ENCODE measurements at places on chromosomes 16 and 17.

DNA sequence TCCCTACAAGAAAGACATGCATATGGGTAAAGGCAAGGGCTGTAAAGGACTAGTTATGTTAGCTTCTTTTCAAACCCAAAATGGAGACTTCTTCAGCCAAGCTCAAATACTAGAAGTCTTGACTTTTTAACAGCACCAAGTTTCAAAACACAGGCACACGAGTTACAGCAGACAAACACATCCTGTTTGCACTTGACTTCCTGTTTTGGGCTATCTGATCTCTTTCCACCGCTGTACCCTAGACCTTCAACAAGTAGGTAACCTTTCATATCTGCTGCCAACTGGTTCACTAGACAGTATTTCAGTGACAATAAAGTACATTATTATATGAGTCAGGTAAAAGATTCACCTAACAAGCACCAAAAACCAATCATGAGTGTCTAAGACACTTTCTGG is 12.3 kb downstream of the RFFL start:
- peak; percentile 11 for DNase-seq

DNA sequence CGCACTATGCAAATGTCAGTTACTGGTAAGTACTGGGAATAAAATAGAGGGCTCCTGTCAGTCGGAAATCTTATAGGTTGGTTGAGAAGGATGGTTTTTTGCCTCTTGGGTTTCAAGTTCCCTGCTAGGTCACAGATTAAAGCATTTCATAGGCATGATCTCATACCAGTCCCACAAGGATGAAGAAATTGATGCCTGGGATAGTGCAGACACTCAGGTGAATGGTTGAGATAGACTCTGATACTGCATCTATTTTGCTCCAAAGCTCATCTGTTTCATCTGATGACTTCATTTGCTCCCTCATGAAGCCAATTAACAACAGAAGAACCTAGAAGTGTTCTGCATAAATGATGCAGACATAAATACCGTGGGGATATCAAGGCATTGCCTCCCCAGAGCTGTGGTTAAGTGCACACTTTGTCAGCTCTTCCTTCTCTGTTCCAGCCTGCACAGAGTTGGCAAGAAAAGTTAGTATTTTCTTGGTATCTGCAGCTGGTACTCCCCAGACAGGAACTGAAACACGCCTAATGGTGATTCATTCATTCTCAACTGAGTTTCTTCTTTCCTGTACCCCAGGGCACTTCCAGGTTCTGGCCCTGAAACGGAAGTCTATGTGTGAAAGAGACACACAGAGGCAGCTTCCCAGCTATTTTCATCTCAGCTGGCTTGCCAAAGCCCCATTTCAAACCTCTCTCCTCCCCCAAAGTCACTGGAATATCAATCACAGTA is 418.3 kb upstream of the SALL1 start:
- no peak for DNase-seq

GRCh38 chr16:15641753-15642556 is 999 bp downstream of the MARF1 start:
- no peak for DNase-seq

DNA sequence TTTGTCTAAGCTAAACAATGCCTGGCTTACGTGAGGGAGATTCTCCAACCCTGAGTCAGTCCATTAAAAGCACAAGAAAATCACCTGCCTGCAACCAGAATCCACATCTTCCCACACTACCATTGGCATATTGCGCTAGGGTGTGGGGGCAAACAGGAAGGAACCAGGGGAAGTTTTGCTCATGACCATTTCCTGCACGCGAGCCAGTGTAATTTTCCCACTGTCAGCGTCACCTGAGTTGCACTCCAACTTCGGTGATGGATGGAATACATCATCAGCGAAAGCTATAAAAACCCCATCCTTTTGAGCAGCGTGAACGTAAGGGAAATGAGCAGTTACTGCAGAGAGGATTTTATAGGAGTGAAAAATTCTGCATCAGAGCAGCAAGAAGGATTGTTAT is 167.9 kb upstream of the NOL11 start:
- no peak for DNase-seq

DNA sequence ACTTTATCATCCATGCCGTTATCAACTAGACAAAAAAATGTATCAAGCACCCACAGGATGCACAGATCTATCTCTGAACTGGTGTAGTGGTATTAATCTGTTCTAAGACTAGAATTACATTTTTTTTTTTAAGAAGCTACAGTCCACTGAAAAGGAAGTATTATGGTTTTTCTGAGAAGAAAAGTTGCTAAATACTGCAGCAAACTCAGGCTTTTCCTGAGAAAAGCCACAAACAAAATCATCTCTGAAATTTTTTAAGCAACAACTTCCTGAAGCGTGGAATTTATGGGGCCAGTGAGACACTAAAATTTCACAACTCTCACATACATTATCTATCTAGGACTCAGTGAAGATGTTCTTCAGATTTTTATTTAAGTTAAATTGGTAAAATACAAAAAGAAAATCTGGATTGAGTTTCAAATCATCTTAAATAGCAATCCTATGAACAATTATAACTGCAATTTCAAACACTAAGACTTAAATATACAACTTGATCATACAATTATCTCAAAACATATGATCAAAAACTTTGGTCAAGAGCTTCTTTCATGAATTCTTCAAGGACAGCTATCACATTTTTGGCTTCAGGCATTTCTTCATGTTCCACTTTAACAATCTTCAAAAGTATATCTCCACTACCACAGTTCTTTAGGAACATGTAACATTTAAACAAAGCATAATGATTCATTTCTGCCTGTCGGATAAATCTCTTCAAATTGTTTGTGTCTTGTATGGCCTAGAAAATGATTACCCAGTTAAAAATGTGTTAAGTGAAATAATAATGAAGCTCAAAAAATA is 10.5 kb downstream of the C17orf75 start:
- DNase-seq: no peak

- DNase-seq: no peak
Measured at GRCh38 chr17:9828296-9829295, 2.9 kb downstream of the GLP2R start.

DNA sequence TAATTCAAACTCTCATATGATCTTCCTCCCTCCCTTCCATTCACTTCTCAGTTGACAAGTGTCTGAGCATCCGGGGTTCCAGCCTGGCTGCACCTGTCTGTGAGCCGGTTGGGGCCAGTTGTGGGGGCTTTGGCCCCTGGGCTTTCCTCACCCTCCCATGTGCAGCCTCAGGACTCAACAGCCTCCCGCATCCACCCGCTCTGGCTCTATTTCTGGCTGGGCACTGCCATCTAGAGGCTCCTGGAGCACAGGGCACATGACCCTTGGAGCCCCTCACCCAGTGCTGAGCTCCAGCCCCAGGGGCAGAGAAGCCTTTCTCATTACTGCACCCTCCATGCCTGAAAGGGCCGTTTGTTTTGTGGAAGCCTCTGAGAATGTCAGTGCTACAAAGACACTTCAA is 43.3 kb downstream of the HAPSTR1 start:
- no peak for DNase-seq

- DNase-seq: peak; percentile 86
Measured at GRCh38 chr17:78140169-78141051, 5.8 kb upstream of the C17orf99 start.

GRCh38 chr16:69431948-69432468 is 7.6 kb downstream of the CYB5B start:
- no peak for DNase-seq

DNA sequence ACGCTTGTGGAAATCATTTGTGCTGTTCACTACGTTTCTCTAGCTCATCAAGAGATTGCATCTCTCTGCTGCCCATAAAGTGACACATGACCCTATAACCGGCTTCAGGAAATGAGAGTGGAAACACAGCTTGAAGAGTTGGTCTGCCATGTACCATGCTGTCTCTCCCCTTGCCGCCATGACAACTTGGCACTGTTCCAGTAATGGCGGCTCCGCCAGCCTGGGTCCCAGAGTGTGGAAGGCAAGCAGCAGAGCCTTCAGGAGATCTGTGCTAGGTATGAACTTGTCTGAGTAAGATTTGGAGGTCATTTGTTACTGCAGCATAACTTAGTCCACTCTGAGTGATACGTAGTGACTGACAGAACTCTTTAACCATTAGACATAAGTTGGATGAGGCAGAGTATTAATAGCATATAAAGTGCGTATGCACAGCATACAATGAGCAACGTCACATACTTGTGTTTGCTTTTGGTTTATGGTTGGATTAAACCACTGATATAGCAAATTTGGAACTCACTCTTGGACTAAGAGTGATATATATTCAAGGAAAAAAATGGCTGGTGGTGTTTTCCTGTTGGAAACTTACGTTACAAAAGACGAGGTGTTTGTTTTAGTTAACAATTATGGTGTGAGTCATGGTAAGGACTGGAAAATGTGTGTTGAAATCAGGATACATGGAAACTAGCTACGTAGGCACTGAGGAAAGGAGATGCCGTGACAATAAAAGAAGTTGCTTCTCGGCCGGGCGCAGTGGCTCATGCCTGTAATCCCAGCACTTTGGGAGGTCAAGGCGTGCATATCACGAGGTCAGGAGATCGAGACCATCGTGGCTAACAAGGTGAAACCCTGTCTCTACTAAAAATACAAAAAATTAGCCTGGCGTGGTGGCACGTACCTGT is 24.4 kb upstream of the PMP22 start:
- no peak for DNase-seq

- DNase-seq: no peak
Measured at GRCh38 chr16:677316-678190, 2.1 kb downstream of the RHBDL1 start.

GRCh38 chr16:86566966-86567700 is 504 bp downstream of the FOXC2 start:
- no peak for DNase-seq

GRCh38 chr17:6775871-6776405 is at the start of gene FBXO39:
FBXO39 (plus strand) TSS chr17:6776215; CDS start chr17:6779869, 3,654 bp downstream.
- no peak for DNase-seq

GRCh38 chr17:68391561-68392268 is 65.6 kb downstream of the WIPI1 start:
- DNase-seq: no peak

DNA sequence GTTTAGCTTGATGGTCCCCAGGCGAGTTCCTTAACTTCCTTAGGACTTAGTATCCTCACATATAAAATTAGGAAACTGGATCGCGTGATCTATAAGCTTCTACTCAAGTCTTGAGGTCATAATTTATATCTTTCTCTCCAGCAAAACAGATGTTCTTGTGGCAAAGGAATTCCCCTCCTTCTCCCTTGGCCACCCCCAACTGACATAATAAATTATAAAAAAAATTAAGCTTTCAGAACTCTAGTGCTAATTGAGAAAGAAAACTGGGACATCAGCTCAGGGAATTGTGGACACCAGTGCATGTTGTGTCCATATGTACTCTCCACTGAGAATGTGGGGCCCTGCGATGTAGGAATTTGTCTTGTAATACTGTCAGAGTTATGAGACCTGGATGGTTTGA is 13.5 kb downstream of the GNAO1 start:
- DNase-seq: no peak

- DNase-seq: no peak
Measured at GRCh38 chr16:3149193-3149530, 14.3 kb downstream of the ZNF213 start.

GRCh38 chr16:12771341-12771798 is 32.3 kb downstream of the CPPED1 start:
- DNase-seq: no peak

DNA sequence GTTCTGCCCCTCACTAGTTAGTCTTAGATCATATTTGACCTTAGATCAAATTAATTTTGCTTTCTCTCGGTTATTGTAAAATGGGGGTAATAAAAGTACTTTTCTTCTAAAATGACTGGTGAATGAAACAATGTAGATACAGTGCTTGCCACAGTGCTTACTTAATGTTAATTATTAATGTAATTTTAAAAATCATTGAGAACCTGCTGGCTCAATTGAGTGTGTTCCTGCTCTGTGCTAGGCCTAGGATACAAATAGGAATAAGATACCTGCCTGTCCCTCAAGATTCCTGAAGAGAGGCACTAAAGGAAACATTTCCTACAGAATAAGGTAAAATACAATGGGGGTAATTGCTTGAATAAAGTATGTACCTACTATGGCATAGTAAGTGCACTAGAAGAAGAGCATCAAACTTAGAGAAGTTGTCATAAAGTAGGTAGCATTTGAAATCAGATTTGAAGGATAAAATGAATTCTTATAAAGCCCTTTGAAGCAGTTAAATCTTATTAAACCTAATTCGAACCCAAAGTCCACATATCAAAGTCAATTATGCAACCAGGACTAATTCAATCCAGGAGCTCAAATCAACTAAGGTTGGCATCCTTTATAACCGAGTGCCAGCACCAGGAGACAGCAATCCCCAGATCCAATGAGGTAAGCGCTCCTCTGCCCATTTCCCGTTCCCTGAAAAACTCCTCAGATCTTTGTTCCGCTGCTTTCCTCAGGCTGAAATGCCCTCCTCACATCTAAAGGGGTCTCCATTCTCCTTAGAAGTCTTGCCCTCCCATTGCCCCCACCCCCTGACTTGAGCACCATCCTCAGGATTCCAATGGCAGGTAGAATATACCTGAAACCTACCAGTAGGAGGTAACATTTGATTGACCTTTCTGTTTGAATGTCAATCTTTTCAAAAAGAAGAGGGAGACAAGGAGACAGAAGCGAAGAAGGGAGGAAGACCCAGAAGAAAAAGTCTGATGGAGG is 2.4 kb upstream of the MED13 start:
- no peak for DNase-seq

DNA sequence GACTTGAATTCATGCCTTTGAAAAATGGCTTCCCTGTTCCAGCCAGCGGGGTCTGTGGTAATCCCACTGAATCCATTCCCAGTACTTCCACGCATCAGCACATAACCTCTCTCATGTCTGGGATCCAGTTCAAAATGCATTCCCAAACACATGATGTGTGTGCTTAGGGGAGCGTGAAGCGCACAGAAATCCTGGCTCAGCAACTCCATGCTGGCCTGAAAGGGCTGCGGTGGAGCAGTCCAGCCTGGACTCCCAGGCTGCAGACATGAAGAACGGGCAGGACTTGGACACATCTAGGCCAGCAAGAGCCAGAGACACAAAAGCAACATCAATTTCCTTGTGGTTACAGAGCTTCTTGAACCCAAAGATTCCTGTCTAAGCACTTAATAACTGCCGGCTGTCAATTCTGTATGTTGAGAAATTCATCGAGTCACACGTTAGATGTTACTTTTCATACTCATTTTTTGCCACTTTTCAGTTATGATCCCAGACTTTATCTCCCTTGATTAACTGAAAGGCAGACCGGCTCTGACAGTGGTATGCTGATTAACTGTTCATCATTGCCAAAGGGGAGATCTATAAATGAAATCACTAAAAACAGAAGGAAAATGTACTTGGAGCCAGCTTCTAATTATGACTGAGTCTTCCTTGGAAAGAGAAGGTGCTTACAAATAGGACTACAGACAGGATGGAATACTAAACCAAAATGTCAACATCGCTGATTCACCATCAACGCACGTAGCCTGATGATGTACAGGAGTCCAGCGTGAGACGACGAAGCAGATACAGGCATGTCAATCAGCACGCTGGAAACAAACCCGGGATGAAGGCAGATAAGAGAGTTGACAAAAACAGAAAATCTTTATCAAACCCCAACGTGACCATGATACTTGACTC is 23.0 kb downstream of the NSMCE1 start:
- no peak for DNase-seq

DNA sequence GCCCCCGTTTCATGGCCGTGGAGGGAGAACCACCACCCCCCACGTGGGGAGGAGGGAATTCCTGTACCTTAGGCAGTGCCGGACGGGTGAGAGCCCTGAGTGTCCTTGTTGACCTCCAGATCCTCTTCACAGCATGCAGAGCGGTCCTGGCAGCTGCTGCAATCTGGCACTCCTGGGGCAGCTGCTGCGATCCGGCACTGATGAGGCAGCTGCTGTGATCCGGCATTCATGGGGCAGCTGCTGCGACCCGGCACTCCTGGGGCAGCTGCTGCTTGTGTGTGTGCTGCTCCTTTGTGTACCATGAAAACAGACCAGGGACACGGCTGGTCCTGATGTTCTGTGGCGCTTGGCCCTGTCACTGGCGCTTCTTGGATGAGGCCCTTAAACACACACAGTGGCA is 12.8 kb downstream of the ZNF778 start:
- no peak for DNase-seq
